GM12864 (cell line): ENCODE measurements at places on chromosomes 3 and 15.

GRCh38 chr3:66554178-66554577, 53.4 kb upstream of the LRIG1 start:
- DNase-seq, result no peak

DNA sequence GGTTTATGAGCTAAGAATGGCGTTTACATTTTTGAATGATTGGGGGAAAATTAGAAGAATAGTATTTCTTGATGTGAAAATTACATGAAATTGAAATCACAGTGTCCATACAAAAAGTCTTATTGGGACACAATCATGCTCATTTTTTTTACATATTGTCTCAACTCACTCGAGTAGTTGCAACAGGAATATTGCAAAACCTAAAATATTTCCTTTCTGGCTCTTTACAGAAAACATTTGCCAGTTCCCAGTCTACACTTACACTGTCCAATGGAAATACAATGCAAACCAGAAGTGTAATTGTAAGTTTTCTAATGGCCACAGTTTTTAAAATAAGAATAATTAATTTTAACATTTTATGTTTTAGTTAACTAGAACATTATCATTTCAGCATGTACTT, 137.8 kb downstream of the SAMMSON start:
- DNase-seq, result no peak

DNA sequence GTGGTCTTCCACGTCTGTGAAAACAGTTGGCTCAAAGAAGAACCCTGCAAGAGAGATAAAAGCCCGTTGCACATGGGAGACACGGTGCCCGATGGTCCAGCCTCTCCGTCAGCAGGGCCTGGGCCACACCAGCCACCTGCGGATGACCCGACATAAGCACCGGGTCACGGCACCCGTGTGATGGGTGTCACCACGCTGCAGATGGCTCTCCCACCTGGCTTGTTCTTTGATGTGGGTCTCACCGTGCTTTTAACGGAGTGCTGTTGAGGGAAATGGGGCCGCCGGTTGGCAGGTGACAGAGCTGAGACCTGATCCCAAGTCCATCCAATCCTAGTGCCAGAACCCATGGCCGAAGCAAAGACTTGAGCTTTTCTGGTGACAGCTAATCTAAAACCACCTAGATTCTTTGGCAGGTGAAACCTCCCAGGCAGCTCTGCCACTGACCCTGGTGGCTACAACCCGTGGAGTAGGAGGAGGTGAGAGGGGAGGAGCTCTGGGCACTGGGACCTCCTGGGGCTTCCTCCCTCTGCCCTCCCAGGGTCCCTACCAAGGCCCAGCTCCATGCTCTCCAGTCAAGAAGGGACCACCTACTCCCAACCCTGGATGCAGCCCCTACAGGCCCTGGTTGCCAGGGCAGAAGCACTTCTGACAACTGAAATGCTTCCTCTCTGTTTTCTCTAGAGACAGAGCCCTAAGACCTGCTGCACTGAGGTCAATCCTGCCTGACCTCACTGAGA, 23.4 kb upstream of the SLC41A3 start:
- DNase-seq, result no peak

DNA sequence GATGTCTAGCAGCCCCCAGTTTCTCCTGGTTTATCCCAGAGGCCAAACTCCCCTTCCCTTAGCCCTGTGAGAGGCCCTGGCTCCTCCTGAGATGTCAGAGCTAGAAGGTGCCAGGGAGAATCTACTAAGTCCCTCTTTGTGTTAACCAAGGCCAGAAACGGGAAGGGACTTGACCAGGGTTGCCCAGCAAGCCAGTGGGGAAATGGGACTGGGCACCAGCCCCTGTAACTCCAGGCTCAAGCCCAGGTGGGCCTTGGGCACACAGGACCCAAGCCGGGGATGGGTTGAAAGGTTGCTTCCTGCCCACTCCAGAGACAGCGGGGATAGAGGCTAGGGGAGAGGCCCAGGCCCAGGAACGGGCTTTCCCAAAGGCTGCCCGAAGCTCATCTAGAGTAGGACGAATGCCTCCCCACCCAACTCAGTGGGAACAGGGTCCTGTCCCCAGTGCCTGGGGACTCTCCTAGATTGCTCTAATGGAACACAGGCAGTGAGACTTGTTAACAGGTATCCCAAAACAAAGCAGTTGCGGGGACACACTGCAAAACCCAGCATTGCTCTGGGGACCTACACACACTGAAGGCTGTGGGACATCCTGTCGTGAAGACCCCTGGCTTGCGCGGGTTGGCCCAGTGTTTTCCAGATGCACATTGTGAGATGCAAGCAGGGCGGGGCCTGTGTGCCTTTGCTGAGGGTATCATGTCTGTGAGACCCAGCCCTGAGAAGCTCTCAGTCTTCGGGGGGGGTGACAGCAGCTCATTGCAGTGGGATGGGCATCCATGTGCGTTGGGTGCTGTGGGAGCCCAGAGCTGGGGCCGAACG, 12.9 kb upstream of the TXNRD3 start:
- no peak for DNase-seq

DNA sequence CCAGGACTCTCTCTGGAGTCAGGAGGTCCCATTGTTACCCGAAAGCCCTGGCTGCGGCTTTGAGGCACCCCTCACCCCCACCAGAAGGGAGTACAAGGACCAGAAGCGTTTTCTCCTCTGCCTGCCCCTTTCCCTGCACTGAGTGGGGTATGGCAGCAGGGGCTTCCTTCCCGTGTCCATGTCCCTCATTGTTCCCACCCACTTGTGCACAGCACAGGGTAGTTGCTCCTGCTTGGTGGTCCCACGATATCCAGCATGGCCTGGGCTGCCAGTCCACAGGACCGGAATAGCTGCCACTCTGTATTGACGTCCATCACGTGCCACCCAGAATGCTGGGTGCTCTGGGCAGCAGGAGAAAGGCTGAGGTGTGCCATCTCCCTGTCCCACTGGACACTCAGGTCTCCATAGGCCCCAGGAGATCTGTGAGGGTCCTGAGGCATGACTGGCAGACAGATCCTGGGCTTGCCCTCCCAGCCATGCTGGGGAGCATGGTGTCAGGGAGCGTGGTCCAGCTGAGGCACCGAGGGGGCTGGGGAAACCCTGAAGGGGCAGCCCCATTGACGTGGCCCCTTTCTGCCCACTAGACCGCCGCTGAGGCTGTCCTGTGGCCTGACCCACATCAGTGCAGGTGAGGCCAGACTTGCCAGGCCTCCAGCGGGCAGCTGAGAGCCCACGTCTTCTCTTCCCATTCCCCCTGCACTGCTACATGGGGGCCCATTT, 45.3 kb upstream of the SEC22A start:
- no peak for DNase-seq
